ENCODE measurements at places on chromosomes 2 and 18. TPM values are rescaled to one million over a fixed set of nuclear protein-coding genes. Genes with fewer than 3 reads are reported as not detected.

RAX gene
- polyA plus RNA-seq, result not detected

ITGB6 gene
- polyA plus RNA-seq, result not detected

UPP2 gene
- not detected for polyA plus RNA-seq

DPY30 gene
- polyA plus RNA-seq, result 122 TPM

ABHD3 gene
- polyA plus RNA-seq, result 63.6 TPM

PCARE gene
- polyA plus RNA-seq, result not detected

SLC14A1 gene
- not detected for polyA plus RNA-seq

GAL3ST2 gene
- not detected for polyA plus RNA-seq

NEB gene
- polyA plus RNA-seq, result not detected

DNAJC5G gene
- not detected for polyA plus RNA-seq

PAIP2B gene
- polyA plus RNA-seq, result 0.08 TPM

- no peak overlapping the region for H3K27ac ChIP-seq
- DNase-seq, result no peak
- no peak overlapping the region for H3K4me3 ChIP-seq
- H3K4me1 ChIP-seq, result no peaks in the 10 kb centered on the region
- H3K27me3 ChIP-seq, result no peaks in the 10 kb centered on the region
- H3K36me3 ChIP-seq, result no peaks in the 10 kb centered on the region
Observed at GRCh38 chr2:131657895-131658768, 130.4 kb downstream of the CCDC74A start.

GRCh38 chr2:76498360-76498759 lies 787.6 kb upstream of the GCFC2 start:
- no peaks in the 10 kb centered on the region for H3K27me3 ChIP-seq
- no peak overlapping the region for H3K27ac ChIP-seq
- no peak for DNase-seq
- no peaks in the 10 kb centered on the region for H3K4me1 ChIP-seq

- no peaks in the 10 kb centered on the region for H3K27me3 ChIP-seq
- no peaks in the 10 kb centered on the region for H3K36me3 ChIP-seq
- no peaks in the 10 kb centered on the region for H3K4me1 ChIP-seq
- no peak overlapping the region for H3K4me3 ChIP-seq
Observed at GRCh38 chr2:108920686-108921085, 68.3 kb downstream of the EDAR start.

DNA sequence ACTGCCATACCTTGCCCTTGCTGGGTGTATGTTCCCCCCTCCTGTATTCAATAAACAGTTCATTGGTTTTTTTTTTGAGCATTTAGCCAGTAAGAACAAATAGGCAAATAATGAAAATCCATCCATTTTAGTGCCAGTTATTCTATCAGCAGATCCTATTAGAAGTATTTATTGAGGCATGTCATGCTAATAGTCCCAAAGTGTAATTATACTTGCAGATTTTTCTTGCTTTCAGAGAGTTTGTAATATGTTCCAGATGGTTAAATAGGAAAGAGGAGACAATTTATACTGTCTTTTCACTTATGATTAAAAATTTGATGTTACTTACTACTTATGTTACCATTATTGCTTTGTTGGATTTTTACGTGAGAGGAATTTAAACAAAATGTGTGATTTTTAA lies 127.6 kb downstream of the NCOA1 start:
- no peak for DNase-seq
- H3K4me1 ChIP-seq, result no peaks in the 10 kb centered on the region
- H3K4me3 ChIP-seq, result no peak overlapping the region
- H3K36me3 ChIP-seq, result no peaks in the 10 kb centered on the region
- no peaks in the 10 kb centered on the region for H3K27me3 ChIP-seq

DNA sequence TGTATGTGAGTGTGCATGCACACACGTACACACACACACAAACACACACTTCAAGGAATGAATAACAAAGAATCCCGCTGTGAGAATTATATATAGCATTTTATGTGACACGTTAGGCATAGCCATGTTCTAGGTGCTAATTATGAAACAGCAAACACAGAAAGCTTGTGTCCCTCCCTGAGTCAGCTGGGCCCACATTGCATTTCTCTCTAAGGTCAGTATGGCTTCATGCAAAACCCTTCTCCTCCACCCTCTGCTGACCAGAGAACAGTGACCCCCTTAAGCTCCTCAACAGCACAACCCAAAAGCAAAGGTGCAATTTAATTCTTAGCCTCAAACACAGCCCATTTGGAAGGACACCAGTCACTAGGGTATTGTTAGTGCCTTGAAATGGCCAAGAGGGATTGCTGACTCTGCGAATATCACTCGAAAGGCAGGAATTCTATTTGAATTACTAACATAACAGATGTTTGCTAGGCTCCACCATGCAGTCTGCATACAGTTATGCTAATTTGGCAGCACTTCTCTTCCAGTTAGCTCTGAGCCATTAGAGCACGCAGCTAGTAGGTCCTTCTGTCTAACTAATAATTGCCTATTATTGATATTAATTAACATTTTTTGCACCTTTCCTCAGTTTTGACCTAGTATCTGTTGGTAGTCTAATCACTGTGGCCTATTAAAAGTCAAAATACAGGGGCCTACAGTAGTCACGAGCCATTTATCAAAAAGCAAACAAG lies 149.0 kb downstream of the LNPK start:
- no peak overlapping the region for H3K27ac ChIP-seq
- no peaks in the 10 kb centered on the region for H3K36me3 ChIP-seq
- H3K4me3 ChIP-seq, result no peak overlapping the region
- no peaks in the 10 kb centered on the region for H3K27me3 ChIP-seq
- H3K4me1 ChIP-seq, result no peaks in the 10 kb centered on the region

DNA sequence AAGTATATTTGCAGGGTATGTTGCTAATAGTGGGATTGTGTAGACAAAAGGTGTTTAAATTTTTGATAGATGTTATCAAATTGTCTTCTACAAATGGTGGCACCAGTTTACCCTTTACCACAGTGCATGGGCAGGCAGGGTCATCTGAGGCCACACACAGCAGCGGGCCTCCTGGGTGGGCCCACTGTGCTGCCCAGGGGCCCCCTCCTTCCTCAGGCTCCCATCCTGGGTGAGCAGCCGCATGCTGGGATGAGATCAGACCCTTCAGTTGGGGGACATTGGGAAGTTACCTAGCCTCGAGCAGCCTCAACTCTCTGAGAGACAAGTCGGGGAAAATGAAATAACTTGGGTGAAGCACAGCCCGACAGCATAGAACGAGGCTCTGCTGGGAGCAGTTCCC lies 9.7 kb downstream of the MYO7B start:
- H3K27ac ChIP-seq, result no peak overlapping the region
- no peaks in the 10 kb centered on the region for H3K27me3 ChIP-seq
- no peak for DNase-seq
- no peak overlapping the region for H3K4me3 ChIP-seq

- peak; percentile 21 for DNase-seq
- H3K27me3 ChIP-seq, result no peaks in the 10 kb centered on the region
- H3K4me3 ChIP-seq, result no peak overlapping the region
- H3K36me3 ChIP-seq, result no peaks in the 10 kb centered on the region
Observed at GRCh38 chr2:46601328-46601963, 122.1 kb downstream of the TMEM247 start.

DNA sequence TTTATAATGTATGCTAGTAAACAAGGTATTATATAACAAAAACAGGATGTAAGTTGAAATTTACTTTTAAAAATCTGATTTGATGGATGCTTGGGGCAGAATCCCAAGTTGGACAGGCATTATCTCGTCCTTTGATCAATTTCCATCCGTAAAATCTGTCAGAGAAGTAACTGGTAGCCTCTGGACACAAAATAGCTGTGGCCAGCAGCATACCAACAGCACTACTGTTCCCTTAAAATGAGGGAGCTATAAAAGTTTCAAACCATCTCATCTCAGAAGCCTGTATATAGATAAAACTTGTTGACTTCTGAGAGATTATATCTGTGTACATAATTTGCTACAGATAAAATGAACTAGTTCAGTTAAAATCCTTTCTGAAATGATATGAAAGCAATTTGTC lies 14.7 kb upstream of the METAP1D start:
- no peaks in the 10 kb centered on the region for H3K4me1 ChIP-seq
- H3K27ac ChIP-seq, result no peak overlapping the region
- H3K4me3 ChIP-seq, result no peak overlapping the region
- no peaks in the 10 kb centered on the region for H3K27me3 ChIP-seq

GRCh38 chr2:159900343-159900742 lies 102.3 kb upstream of the CD302 start:
- H3K36me3 ChIP-seq, result peaks cover 5% of the 10 kb centered on the region
- no peak for DNase-seq
- H3K27ac ChIP-seq, result no peak overlapping the region
- H3K27me3 ChIP-seq, result no peaks in the 10 kb centered on the region
- no peak overlapping the region for H3K4me3 ChIP-seq

DNA sequence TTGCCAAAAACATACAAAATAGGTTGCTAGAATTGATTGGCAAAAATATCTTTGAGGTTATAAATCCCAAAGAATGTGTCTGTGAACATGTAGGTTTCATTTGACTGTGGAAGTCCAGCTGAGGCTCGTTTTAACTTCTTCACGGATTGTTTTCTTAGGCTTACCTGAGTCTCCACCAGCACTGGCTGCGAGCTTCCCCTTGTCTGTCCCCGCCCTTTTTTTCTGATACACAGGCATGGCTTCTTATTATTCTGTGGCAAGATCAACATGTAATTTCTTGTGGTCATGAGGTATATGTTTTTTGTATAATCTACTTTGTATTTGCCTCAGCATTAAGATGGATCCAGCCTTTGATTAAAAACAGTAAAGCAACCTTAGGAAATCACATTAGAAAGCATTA lies 7.2 kb upstream of the SLC40A1 start:
- no peaks in the 10 kb centered on the region for H3K36me3 ChIP-seq
- no peaks in the 10 kb centered on the region for H3K4me1 ChIP-seq
- DNase-seq, result no peak
- no peak overlapping the region for H3K4me3 ChIP-seq

DNA sequence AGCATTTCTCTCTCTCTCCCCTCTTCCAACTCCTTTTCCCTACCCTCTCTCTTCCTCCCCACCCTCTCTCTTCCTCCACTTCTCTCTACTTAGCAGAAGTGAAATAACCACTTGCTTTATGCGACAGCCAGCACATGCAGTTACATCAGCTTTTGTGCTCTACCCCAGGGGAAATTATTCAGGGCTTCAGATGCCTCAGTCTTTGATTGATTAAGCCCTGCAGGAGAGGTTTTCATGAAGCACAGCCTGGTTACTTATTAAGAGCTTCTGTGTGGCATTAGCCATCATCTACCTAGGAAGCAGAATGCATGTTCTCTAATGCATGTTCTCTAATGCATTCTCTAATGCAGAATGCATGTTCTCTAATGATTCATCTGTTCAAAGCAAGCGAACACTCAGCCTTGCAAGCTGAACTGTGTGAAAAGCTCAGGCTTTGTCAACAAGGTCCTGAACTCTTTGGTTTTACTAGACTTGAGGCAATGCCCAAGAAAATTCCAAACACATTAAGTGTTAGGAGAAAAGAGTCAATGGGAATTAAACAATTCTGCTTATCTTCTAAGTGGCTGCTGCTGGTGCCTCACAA lies 56.1 kb downstream of the LHCGR start:
- no peak overlapping the region for H3K27ac ChIP-seq
- H3K4me3 ChIP-seq, result no peak overlapping the region
- DNase-seq, result no peak
- no peaks in the 10 kb centered on the region for H3K36me3 ChIP-seq
- H3K4me1 ChIP-seq, result no peaks in the 10 kb centered on the region
- no peaks in the 10 kb centered on the region for H3K27me3 ChIP-seq

- no peaks in the 10 kb centered on the region for H3K36me3 ChIP-seq
- no peak for DNase-seq
- no peak overlapping the region for H3K4me3 ChIP-seq
- H3K27ac ChIP-seq, result no peak overlapping the region
Observed at GRCh38 chr2:232368311-232368731, 10.2 kb upstream of the ALPP start.

DNA sequence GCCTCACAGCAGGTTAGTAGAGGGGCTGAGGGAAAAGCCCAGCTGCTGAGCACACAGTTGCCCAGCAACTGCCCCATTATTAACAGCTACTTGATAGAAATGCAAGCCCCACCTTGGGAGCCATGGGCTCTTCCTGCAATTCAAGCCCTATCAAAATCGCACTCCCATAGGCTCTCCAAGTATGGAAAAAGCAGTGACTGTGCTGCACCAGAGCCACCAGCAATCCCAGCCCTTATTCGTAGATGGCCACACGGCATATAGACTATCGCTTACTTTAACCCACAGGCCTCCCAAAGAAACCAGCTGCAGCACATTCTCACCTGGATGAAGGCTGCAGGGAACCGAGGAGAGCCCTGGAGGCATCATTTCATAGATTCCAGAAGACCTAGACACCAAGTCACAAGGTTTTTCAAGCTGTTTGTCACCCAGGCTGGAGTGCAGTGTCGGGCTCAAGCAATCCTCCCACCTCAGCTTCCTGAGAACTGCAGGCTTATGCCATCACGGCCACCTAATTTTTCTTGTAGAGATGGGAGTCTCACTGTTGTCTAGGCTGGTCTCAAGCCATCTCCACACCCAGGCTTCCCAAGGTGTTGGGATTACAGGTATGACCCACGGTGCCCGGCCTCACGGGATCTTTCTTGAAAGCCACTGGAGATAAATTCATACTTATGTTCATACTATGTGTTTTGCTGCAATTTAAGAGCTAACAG lies 11.3 kb downstream of the NCL start:
- no peaks in the 10 kb centered on the region for H3K4me1 ChIP-seq
- DNase-seq, result no peak
- no peak overlapping the region for H3K27ac ChIP-seq
- H3K36me3 ChIP-seq, result peaks cover 54% of the 10 kb centered on the region
- no peak overlapping the region for H3K4me3 ChIP-seq

GRCh38 chr2:65452150-65452895 lies 19.9 kb upstream of the SPRED2 start:
- no peak overlapping the region for H3K27ac ChIP-seq
- H3K36me3 ChIP-seq, result no peaks in the 10 kb centered on the region
- H3K27me3 ChIP-seq, result peaks cover 2% of the 10 kb centered on the region
- no peak overlapping the region for H3K4me3 ChIP-seq

GRCh38 chr18:68498185-68498584 lies 216.7 kb downstream of the TMX3 start:
- H3K4me1 ChIP-seq, result no peaks in the 10 kb centered on the region
- no peak overlapping the region for H3K4me3 ChIP-seq
- no peak for DNase-seq

DNA sequence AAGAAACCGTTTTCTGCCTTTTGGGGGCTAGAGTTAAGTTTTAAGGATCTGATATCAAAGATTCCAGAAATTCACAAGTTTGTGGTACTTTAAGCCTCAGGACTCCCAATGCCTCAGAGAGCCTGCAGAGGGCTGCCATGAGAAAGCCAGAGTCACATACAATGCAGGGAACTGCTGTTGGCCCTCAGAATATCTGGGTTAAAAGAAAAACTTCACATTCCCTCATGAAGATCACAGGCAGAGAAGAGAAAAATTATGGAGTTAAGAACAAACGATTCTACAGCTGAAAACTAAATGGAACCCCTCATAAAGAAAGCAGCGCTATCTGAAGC lies 39.5 kb downstream of the HDAC4 start:
- no peak overlapping the region for H3K4me3 ChIP-seq
- H3K27ac ChIP-seq, result no peak overlapping the region
- no peaks in the 10 kb centered on the region for H3K27me3 ChIP-seq
- H3K4me1 ChIP-seq, result no peaks in the 10 kb centered on the region
- DNase-seq, result no peak
